ENCODE measurements at places on chromosomes 5 and 9. TPM values are rescaled to one million over a fixed set of nuclear protein-coding genes. Genes with fewer than 3 reads are reported as not detected.

ECSCR gene
- not detected for total RNA-seq

CCL28 gene
- 18.8 TPM for total RNA-seq

EMB gene
- 166 TPM for total RNA-seq

MEIKIN gene
- not detected for total RNA-seq

SPATA6L gene
- total RNA-seq: 0.22 TPM

C1QTNF2 gene
- not detected for total RNA-seq

Measured in Karpas-422 (cell line).